ENCODE measurements at places on chromosomes 5 and 9. TPM values are rescaled to one million over a fixed set of nuclear protein-coding genes. Genes with fewer than 3 reads are reported as not detected.

PPP6C gene
- 38.0 TPM for total RNA-seq

SPAAR gene
- total RNA-seq = not detected

CNTFR gene
- total RNA-seq = not detected

DNA sequence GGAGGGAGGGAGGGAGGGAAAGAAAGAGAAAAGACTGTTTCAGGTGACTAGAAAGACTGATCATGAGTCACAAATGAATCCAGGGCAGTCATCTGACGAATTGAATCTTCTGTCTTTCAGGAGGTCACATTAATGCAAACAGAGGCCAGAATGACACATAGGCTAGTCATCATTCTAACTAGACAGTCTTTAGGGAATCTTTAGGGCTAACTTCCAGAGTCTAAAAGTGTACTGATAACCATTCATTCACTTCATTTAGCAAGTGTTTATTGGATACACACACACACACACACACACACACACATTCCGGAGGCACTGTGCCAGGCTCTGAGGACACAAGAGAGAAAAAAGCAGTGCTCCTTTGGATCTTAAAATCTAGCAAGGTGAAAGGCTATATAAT, 156.7 kb downstream of the EBF1 start:
- DNase-seq = no peak

DNA sequence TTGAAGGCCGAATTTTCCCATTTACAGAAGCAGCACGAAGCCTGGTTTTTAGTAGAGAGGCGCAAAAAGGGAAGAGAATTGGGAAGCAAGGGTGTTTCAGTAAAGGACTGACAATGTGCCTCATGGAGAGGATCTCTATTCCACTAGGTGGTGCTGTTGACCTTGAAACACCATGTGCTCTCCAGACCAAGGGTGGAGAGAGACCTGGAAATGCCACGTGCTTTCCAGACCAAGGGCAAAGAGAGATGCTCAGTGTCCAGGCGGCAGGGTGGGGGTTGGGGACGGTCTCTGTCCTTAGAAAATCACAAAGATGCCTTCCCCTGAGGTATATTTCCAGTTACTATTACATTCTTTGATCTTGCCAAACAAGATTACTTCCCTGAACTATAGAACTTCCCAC, 425.3 kb downstream of the CSNK1G3 start:
- DNase-seq = no peak

GRCh38 chr9:111529787-111530186, 4.8 kb downstream of the ZNF483 start:
- DNase-seq = no peak

- peak; percentile 70 for DNase-seq
These were observed 440 bp downstream of the ANXA2R start for GRCh38 chr5:43039471-43040286.

GRCh38 chr9:105157171-105157583, 87.3 kb upstream of the SLC44A1 start:
- peak; percentile 7 for DNase-seq

GRCh38 chr5:9408964-9409363, 136.9 kb downstream of the SEMA5A start:
- DNase-seq = no peak

GRCh38 chr5:120683580-120683979, 219.5 kb downstream of the PRR16 start:
- DNase-seq = no peak

DNA sequence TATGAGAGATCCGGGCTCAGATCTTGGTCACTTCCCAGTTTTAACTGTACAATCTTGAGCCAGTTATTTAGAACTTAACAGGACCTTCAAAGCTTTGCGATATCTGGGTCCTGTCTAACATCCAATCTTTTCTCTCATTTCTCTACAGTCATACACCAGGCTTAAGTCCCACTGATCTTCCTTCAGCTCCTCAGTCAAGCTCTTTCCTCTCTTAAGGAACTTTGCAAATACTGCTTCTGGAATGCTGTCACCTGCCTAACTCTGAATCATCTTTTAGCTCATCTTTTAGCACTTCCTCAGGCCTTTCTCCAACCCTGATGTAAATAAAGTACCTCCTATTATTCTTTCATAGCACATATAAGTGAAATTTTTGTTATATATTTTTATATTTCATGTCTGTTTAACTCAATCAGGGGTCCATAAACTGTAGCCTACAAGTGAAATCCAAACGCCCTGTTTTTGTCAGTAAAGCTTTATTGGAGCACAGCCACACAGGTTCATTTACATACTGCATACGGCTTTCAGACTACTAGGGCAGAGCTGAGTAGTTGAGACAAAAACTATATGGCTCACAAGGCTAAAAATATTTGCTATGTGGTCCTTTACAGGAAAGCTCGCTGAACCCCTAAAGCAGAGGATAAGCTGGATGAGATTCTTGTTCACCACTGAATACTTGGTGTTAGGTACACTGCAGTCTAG, 63.5 kb downstream of the MEF2C start:
- no peak for DNase-seq
